Activated naive CD8-positive, alpha-beta T cell treated with anti-CD3 and anti-CD28 coated beads for 36 hours (primary cell): ENCODE measurements at places on chromosomes 16 and 17.

GRCh38 chr17:53736516-53737240, 86.0 kb upstream of the KIF2B start:
- no peak for DNase-seq

DNA sequence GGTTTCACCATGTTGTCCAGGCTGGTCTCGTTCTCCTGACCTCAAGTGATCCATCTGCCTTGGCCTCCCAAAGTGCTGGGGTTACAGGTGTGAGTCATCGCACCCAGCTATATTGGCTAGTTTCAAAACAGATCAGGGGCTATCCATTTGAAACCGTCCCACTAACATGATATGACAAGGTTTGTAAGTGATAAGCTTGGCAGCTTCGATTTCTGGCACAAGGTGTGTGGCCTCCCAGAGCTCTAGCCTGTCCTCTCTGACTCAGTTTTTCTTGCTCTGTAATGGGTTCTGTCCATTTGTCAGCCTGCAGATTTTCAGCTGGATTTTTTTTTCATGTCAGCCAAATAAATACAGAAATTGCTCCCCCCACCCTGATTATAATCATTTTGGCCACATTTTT, 31.8 kb upstream of the TENT4B start:
- peak; percentile 13 for DNase-seq

DNA sequence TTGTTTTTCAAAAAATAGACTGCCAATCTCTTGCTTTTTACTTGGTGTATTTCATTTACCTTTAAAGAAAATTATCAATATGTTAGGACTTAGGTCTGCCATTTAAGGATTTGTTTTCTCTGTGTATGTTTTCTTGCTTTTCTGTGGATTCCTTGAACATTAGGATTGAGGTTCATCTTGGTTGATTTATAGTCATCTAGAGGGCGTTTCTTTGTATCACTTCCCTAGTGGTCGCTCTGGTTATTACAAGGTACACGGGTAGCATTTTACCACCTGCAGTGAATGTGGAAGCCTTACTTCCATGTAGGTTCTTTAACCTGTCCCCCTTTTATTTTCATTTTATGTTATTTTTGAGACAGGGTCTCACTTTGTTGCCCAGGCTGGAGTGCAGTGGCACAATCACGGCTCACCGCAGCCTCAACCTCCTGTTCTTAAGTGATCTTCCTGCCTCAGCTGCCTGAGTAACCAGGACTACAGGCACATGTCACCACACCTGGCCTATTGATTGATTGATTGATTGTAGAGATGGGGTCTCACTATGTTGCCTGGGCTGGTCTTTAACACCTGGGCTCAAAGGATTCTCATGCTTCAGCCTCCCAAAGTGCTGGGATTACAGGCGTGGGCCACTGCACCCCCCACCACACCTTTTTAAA, 35.2 kb upstream of the CBX4 start:
- no peak for DNase-seq

GRCh38 chr16:70696952-70697593, 11.2 kb upstream of the MTSS2 start:
- DNase-seq, result peak; percentile 61

DNA sequence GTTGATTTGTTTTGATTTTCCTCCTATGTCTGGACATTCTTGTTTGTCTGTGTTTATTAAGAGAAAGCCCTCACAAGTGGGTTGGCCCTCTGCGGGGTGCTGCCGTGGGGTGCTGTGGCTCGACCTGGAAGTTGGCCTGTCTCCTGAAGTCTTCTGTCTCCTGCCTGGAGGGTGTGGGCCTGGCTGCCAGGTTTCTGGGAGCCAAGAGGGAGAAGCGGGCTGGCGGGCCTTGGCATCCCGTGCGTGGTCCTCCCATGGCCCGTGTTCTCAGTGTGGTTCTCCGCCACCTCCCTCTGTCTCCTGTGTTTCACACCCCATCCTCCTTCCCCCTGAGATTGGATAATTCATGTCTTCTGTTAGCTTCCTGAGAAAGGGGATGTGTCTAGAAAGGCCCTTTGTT, 69.6 kb downstream of the RNF213 start:
- no peak for DNase-seq

GRCh38 chr17:75822119-75822799, 21.9 kb downstream of the UNC13D start:
- peak; percentile 33 for DNase-seq

DNA sequence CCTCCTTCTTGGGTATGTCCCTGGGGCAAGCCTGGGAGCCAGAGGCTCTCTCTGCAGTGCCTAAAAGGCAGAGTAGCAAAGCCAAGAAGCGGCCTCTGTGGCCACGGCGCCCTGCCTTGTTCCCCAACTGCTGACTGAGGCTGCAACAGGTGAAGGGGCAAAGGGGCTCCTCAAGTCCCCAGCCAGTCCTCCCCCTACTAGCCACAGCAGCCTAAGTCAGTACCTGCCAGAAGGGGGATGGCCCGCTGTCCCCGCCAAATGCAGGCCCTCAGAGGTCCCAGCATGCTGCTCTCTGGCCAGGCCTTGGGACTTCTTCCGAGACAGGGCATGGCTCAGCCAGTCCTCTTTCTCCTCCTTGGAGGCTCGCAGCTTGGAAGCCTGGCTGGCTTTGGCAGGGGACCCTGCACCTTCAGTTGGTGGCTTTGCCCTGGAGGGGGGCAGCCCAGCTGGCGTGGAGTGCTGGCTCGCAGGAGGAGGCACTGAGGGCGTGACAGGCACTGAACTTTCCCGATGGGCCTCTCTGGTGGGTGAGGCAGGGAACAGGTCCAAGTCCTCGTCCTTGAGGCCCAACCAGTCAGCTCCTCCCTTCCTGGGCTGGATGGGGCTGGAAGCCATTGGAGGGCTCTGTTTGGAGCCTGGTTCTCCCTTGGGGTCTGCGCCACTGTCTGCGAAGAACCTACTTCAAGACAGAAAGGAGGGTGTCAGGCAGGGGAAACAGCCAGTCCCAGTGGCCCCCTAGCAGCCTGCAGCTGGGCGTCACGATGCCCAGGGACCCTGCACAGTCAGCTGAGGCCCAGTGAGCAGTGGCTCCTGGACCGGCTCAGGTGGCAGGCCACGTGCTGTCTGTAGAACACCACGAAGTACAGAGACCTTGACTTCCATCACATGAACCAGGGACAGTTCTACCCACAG, 17.6 kb downstream of the FBF1 start:
- no peak for DNase-seq

GRCh38 chr17:59707971-59708430, 547 bp downstream of the VMP1 start:
- DNase-seq, result no peak

GRCh38 chr16:22161999-22162655, at the start of gene SDR42E2:
SDR42E2 (plus strand) TSS chr16:22162506; CDS start chr16:22165583, 3,077 bp downstream.
- DNase-seq, result peak; percentile 46

GRCh38 chr17:57707892-57708291, 37.2 kb downstream of the CCDC182 start:
- no peak for DNase-seq
